ENCODE measurements at places on chromosomes 5 and 9.

DNA sequence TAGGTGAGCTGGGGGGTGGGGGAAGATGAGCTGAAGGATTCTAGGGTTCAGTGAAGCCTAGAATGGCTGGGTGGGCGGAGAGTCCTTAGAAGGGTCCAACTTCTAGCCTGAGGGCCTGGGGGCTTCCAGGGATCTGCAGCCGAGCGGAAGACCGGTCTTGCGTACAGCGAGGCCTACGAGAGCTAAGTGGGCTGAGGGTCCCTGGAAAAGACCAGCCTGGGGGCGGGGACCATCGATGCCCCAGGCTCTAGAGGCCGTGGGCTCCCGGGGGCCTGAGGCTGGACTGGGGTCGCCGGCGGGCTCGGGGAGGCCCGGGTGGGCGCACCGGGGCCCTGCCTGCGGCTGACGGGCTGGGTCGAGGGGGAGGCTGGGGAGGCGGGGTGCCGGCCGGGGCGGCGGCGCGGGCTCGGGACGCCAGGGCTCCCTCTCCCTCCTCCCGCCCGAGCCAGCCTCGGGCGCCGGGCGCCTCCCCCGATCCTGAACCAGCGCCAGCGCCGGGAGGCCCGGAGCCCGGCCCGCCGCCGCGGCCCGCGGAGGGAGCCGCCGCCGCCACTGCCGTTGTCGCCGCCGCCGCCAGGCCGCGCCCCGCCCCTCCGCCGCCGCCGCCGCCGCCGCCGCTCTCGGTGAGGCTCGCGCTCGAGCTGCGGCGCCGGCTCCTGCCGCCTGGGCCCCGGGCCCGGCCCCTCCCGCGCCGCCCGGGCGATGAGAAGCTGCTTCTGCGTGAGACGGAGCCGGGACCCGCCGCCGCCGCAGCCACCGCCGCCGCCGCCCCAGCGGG, at the start of gene MVB12B:
Gene MVB12B, plus strand, starts transcription at position 602 of the 778 bp plus-strand sequence. Its CDS starts 101 bp downstream, at position 703.
- H3K27ac ChIP-seq, result peak within 1 kb of the TSS; percentile 95
- H3K36me3 ChIP-seq, result peaks cover 9% of the 10 kb centered on the region
- peak within 1 kb of the TSS; percentile 83 for H3K4me3 ChIP-seq
- H3K4me1 ChIP-seq, result peaks cover 13% of the 10 kb centered on the region

DNA sequence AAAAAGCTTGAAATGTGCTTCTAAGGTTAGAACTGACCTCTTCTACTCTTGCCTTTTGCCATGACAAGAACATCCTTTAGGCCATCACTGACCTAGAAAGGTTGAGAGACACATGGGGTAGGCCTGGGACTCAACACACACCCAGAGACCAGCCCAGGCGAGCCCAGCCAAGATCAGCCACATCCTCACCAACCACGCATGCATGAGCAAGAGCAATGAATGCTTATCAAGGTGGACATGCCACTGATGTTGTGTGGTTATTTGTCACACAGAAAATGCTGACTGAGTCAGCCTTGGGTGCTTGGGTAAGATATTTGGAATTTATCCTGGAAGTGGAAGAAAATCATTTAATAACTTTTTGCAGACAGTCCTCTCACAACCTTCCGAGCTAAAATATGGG, 39.4 kb downstream of the SMIM23 start:
- no peak for DNase-seq
- no peak overlapping the region for H3K27ac ChIP-seq
- H3K4me3 ChIP-seq, result no peak overlapping the region
- H3K4me1 ChIP-seq, result peaks cover 9% of the 10 kb centered on the region
- H3K27me3 ChIP-seq, result no peaks in the 10 kb centered on the region
- no peaks in the 10 kb centered on the region for H3K36me3 ChIP-seq

DNA sequence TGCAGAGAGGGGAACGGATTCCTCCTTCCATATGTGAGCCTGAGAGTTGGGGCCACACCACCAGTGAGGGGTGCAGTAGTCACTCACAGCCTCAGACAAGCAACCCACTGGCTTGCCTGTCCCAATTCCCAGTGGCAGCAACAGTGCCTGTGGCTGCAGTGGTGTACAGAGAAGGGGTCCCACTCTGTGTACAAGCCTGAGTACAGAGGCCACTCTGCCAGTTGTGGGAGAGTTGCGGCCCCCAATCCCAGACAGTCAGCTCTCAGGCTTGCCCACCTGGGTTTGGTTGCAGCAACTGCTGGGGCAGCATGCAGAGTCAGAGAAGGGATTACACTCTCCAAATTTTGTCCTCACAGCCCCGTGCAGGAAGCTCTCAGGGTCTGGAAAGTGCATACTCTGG, 133.2 kb upstream of the RFX3 start:
- DNase-seq, result no peak
- no peak overlapping the region for H3K27ac ChIP-seq
- H3K4me3 ChIP-seq, result no peak overlapping the region

DNA sequence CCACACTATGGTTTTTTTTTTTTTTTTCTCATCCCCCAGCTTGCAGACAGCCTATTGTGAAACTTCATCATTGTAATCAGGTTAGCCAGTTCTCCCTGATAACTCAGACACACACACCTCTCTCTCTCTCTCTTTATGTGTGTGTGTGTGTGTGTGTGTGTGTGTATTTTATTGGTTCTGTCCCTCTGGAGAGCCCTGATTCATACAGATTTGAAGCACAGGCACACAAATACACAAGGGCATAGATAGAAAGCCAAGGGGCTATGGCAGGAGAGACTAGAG, 20.6 kb upstream of the VCAN start:
- no peak overlapping the region for H3K27ac ChIP-seq
- no peak overlapping the region for H3K4me3 ChIP-seq
- no peaks in the 10 kb centered on the region for H3K36me3 ChIP-seq
- peaks cover 17% of the 10 kb centered on the region for H3K4me1 ChIP-seq
- no peak for DNase-seq
- no peaks in the 10 kb centered on the region for H3K27me3 ChIP-seq

GRCh38 chr5:116566251-116566650, 8.4 kb downstream of the SEMA6A start:
- H3K27me3 ChIP-seq, result no peaks in the 10 kb centered on the region
- peaks cover 1% of the 10 kb centered on the region for H3K36me3 ChIP-seq
- H3K4me3 ChIP-seq, result no peak overlapping the region
- peaks cover 52% of the 10 kb centered on the region for H3K4me1 ChIP-seq

GRCh38 chr9:93942161-93942560, 13.0 kb downstream of the BARX1 start:
- H3K4me3 ChIP-seq, result no peak overlapping the region
- H3K27me3 ChIP-seq, result peaks cover 89% of the 10 kb centered on the region
- H3K36me3 ChIP-seq, result no peaks in the 10 kb centered on the region
- peaks cover 8% of the 10 kb centered on the region for H3K4me1 ChIP-seq

DNA sequence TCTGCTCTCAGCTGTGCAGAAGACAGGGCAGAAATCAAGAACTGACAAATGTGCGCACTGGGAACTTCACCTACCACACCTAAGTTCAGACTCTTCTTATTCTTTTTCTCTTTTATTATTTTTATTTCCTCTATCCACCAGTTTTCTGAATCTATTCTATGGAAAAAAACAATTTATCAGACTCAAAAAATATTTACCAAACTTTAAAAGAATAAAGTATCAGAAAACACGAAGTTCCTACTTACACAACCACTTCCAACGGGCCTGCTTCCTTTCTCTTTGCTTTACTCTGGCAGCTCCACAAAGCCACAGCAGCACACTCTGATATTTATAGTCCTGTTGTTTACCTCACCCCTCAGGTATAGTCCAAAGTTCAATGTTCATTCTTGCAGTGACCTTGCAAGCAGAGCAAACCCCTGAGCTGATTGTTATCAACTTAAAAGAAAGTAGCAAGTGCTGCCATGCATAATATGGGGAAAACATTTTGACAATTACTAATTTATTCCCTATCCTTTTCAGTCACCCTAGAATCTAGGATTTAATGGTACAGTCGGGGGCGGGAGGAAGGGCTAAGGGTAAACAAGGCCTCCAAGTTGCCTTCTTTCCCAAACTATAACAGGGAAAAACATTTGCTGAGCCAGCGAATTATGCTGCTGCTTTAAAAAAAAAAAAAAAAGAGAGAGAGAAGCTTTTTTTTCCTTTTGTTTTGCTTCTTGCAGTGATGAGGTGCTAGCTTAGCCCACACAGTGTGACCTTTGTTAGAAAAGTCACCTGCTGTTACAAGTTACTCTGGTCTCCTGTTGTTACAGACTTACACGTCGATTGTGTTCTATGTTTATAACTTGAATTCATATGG, at the start of gene SELENOP:
Gene SELENOP, minus strand, starts transcription at position 302 of the 856 bp plus-strand sequence. CDS start 3,539 bp downstream, outside the sequence.
- H3K4me3 ChIP-seq, result peak within 1 kb of the TSS; percentile 85
- peaks cover 4% of the 10 kb centered on the region for H3K36me3 ChIP-seq
- no peaks in the 10 kb centered on the region for H3K27me3 ChIP-seq
- H3K4me1 ChIP-seq, result peaks cover 35% of the 10 kb centered on the region
- peak within 1 kb of the TSS; percentile 98 for H3K27ac ChIP-seq

DNA sequence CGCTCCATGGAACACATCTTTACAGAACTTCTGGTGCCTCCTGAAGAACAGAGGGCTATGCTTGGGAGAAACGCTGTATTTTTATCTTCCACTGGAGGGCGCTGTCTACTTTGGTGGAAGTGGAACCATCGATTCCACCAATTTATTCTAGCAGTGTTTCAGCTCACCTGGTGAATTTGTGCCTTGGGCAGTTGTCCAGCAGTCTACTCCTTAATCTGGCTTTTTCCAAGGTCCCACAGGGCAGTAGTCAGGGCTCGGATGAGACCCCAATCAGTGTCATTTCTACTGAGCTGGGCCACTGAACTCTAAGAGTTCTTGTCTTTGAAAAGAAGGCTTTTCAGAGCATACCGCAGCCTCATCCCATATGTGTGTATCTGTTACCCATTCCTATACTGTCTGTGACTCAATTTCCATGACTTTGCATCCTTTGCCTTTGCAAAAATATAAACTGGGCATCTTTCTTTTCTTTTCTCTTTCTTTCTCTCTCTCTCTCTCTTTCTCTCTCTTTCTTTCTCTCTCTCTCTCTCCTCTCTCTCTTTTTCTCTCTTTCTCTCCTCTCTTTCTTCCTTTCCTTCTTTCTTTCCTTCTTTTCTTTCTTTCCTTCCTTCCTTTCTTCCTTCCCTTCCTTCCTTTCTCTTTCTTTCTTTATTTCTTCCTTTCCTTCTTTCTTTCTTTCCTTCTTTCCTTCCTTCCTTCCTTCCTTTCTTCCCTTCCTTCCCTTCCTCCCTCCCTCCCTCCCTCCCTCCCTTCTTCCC, 138.4 kb upstream of the ZNF618 start:
- no peak overlapping the region for H3K27ac ChIP-seq
- no peak overlapping the region for H3K4me3 ChIP-seq
- peak; percentile 46 for DNase-seq
- no peaks in the 10 kb centered on the region for H3K36me3 ChIP-seq
- H3K27me3 ChIP-seq, result peaks cover 12% of the 10 kb centered on the region

- H3K4me1 ChIP-seq, result peaks cover 9% of the 10 kb centered on the region
- no peaks in the 10 kb centered on the region for H3K36me3 ChIP-seq
- H3K27ac ChIP-seq, result no peak overlapping the region
- no peak for DNase-seq
Measured at GRCh38 chr9:137228506-137228967, 1.2 kb downstream of the RNF224 start.

- no peaks in the 10 kb centered on the region for H3K4me1 ChIP-seq
- DNase-seq, result no peak
- H3K27me3 ChIP-seq, result no peaks in the 10 kb centered on the region
- no peaks in the 10 kb centered on the region for H3K36me3 ChIP-seq
- H3K27ac ChIP-seq, result no peak overlapping the region
Measured at GRCh38 chr5:145393426-145393825, 441.7 kb downstream of the PRELID2 start.

- no peak for DNase-seq
- peaks cover 4% of the 10 kb centered on the region for H3K4me1 ChIP-seq
- no peak overlapping the region for H3K27ac ChIP-seq
- H3K36me3 ChIP-seq, result no peaks in the 10 kb centered on the region
- peaks cover 34% of the 10 kb centered on the region for H3K27me3 ChIP-seq
- no peak overlapping the region for H3K4me3 ChIP-seq
Measured at GRCh38 chr9:19922476-19923118, 133.8 kb upstream of the SLC24A2 start.

DNA sequence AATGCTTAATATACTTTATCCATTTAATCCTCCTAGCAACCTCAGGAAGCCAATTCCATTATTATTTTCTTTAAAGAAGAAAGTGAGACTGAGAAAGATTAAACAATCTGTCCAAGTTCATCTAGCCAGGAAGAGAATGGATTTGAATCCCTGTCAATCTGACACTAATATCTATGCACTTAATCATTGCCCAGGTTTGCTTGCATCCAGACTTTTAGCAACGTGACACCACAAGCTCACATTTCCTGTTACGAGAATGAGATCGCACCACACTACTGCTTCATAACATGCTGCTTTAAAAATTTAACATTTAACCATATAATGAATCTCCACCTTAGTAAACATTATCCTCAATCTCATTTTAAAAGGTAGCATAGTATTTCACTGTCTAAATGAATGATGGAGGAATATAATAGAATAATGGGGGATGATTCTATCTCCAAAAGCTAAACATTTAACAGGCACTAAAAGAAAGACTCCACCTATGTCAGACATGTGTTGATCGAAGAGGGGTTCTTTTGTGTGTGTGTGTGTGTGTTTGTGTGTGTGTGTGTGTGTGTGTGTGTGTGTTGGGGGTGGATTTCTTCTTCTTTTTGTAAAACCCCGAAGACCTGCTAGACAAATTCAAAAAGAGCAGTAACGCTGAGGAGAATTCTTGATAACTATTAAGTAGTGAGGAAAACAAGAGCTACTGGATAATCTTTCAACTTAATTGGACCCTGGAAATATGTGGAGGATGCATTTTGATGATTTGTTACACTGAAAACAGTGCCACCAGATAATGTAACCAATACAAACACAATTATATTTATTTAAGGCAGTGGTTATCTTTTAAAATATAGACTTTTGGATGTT, 138.7 kb upstream of the NR3C1 start:
- no peak overlapping the region for H3K4me3 ChIP-seq
- H3K27ac ChIP-seq, result no peak overlapping the region

GRCh38 chr5:75522025-75522424, 10.3 kb downstream of the POLK start:
- no peak overlapping the region for H3K27ac ChIP-seq
- H3K4me3 ChIP-seq, result no peak overlapping the region
- peaks cover 25% of the 10 kb centered on the region for H3K36me3 ChIP-seq
- no peak for DNase-seq

DNA sequence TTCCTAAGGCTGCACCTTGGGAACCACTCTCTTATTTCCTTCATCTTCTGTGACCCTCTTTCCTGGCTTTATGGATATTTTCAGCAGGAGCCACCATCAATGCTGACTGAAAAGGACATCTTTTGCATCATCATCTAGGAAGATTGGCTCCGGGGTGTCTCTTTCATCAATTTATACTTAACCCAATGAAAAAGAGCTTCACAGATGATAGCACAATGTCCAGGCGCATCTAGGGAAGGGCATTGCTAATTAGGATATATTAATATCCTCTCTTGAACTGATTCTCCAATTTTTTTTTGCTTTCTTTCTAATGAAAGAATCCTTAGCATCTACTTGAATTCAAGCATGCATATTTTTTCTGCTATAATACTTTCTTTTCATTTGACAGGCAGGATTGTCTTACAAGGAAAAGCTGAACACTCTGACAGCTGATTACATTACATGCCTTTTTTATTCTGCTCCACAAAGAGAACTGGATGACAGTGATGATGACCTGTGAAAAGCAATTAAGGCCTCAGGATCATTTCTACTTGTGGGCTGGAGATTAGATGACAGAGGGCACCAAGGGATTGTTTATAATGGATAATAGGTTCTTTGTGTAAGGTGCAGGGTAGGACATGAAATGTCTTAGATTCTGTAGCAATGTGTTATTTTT, 60.2 kb downstream of the PCSK1 start:
- no peaks in the 10 kb centered on the region for H3K36me3 ChIP-seq
- no peaks in the 10 kb centered on the region for H3K27me3 ChIP-seq
- H3K27ac ChIP-seq, result no peak overlapping the region
- no peak overlapping the region for H3K4me3 ChIP-seq
- no peaks in the 10 kb centered on the region for H3K4me1 ChIP-seq
- DNase-seq, result no peak

- H3K27me3 ChIP-seq, result no peaks in the 10 kb centered on the region
- H3K4me3 ChIP-seq, result no peak overlapping the region
- peaks cover 5% of the 10 kb centered on the region for H3K4me1 ChIP-seq
- H3K27ac ChIP-seq, result peak overlapping the region; percentile 14
Measured at GRCh38 chr5:104412649-104413240, 850.2 kb upstream of the NUDT12 start.

All from progenitor cell of endocrine pancreas (in vitro differentiated cells).